ENCODE measurements at places on chromosomes 2 and 18.

GRCh38 chr18:9094307-9095226, 7.9 kb upstream of the NDUFV2 start:
- DNase-seq, result no peak

DNA sequence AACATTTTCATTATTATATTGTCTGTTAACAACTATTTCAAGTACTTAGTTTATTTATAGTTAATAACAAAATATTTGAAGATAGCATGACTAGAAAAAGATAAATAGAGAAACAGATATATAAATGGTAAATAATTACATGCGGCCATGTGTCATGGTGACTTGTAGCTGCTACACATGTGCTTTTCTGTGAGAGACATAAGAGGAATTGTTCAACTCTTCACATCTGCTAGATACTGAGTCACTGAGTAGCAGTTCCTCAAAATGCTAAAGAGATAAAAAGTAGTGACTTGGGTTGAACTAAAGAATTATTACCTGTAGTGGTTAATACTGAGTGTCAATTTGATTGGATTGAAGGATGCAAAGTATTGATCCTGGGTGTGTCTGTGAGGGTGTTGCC, 37.5 kb upstream of the SCN9A start:
- DNase-seq, result no peak

DNA sequence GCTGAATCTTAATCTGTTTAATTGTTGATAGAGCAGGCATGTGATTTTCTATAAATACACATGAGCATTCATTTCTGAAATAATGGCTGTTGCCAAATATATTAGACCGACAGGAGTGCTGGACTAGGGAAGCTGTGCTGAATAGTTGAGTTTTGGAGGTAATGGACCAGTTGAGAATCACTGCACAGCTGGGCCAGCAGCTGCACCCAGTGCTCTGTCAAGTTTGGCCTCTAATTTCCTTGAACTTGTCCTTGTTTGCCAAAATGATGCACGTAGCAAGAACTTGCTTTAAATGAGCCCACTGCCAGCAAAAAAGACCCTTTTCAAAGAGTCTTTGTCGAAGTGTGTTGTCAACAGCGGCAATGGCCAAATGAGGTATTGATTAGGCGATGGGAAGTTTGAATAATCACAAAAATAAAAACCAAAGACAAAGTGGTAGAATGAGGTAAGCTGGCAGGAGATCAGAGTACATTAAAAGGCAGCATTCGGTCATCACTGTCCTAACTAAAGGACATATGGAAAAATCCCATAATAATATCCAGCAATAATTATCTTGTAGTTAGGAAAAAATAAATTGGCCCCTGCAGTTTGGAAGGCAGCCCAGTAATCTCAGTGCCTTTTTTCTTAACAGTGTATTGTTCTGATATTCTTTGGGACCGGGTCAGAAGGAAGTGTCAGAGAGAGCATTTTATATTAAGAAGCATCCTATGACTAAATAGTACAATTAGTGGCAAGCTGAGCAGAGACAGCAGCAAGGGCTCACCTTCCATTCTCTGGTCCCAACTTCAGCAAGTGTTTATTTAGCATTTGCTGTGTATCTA, 126.2 kb downstream of the RAPGEF4 start:
- no peak for DNase-seq

- no peak for DNase-seq
Measured at GRCh38 chr2:151975460-151976414, 123.1 kb downstream of the CACNB4 start.

DNA sequence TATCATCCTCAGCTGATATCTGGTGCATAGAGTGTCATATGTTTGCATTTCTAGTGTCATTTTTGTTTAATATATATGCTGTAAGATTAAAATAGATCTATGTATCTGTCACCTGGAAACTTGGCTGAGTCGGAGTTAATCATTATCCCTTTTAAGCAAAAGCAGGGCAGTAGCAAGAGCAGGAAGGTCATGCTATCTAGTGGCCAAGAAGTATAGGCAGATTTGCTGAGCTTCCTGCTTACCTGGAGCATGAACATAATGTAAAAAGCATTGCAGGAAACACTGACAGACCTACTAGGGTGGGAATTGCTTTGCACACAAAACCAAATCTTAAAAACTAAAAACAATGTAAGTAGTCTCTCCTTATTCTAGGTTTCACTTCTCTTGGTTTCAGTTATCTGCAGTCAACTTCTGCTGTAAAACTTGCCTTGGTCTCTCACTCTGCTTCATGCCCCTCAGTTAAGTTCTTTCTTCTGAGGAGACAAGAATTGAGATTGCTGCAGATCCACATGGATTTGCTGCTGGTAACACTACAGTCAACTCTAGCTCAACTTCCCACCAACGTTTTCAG, 295.3 kb downstream of the CDH7 start:
- no peak for DNase-seq

DNA sequence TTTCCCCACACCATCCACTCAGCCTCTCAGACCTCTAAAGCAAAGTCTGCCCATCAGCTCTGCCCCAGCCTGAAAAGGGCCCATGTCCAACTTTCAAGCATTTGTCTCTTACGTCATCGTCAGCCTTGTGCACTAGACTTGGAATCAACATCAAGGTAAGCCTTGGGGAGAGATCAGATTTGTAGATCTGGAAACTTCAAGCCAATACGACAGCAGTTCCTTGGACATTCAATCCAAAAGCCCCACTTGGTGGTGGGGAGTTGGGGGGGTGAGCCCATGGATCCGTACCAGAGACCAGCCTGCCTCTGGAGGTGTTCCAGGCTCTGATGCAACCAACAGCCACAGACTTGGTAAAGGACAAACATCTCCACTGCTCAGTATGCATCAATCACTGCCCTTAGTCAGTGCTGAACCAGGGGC, 206.8 kb upstream of the MEIS1 start:
- DNase-seq, result no peak

DNA sequence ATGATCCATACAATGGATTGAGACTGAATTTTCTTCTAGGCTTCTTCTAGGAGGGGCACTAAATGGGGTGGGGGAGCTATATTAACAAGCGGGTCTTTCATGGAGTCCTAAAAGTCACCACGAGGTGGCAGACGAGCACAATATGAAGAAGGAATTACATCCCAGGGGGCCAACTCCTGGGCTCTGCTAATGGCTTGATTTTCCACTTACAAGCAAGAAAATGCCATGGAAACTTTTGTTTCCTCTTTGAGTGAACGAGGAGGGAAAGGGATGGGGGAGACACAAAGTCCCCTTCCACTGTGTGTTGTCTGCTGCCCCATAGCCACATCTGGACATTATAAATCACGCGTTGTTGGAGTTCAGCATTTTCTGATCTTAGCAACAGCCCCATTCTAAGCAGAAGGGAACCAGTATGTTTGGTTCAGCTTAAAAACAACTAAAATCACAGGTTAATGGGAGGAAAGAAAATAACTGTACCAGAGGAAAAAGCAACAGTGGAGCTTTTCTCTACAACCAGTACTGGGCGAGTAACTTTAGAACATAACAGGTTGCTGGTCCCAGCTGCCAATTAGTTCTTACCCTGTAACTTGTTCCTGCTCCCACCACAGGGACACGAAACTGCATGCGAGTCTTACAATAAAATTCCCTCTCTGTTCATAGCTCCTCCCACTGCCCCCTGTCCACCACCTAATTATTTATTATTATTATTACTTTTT, 285.0 kb upstream of the PARD3B start:
- no peak for DNase-seq

GRCh38 chr2:209845666-209846065, 74.0 kb downstream of the UNC80 start:
- no peak for DNase-seq

Measured in stimulated activated CD8-positive, alpha-beta memory T cell treated with anti-CD3 and anti-CD28 coated beads, Interleukin-15, amount 100 ng/mL, for 24 hours (primary cell).